ENCODE measurements at places on chromosomes 4 and X. TPM values are rescaled to one million over a fixed set of nuclear protein-coding genes. Genes with fewer than 3 reads are reported as not detected.

GRCh38 chrX:16488959-16489358, 161.0 kb upstream of the S100G start:
- DNase-seq: no peak

DNA sequence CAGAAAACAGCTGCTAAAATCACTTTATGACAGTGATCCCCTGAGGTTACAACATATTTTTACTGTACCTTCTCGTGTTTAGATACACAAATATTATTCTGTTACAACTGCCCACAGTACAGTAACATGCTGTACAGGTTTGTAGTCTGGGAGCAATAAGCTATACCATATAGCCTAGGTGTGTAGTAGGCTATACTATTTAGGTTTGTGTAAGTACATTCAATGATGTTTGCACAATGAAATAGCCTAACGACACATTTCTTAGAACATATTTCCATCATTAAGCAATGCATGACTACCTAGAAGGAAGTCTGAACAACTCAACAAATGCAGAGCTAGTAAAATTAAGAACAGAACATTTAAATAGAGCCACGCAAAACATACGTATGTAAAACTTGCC, 112.7 kb downstream of the ZAR1 start:
- no peak for DNase-seq

Gene TREX2
- polyA plus RNA-seq: not detected

Gene F8A3
- 6.5 TPM for polyA plus RNA-seq

DNA sequence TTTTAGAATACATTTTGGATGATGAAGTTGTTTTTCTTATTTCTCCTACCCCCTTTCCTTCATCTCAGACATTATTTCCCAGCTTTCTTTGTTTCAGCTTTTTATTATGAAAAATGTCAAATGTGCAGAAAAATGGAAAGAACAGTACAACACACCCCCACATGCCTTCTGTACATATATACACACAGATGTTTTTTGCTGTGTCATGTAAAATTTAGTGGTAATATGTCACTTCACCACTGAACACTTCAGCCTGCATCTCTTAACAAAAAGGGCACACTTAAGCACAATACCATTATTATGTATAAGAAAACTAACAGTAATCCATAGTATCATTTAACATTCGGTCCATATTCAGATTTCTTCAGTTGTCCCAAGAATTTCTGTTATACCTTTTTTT, 37.8 kb downstream of the OCRL start:
- no peak for DNase-seq

Gene CYBB
- polyA plus RNA-seq: 0.02 TPM

GRCh38 chr4:102153391-102153790, 191.9 kb downstream of the SLC39A8 start:
- no peak for DNase-seq

DNA sequence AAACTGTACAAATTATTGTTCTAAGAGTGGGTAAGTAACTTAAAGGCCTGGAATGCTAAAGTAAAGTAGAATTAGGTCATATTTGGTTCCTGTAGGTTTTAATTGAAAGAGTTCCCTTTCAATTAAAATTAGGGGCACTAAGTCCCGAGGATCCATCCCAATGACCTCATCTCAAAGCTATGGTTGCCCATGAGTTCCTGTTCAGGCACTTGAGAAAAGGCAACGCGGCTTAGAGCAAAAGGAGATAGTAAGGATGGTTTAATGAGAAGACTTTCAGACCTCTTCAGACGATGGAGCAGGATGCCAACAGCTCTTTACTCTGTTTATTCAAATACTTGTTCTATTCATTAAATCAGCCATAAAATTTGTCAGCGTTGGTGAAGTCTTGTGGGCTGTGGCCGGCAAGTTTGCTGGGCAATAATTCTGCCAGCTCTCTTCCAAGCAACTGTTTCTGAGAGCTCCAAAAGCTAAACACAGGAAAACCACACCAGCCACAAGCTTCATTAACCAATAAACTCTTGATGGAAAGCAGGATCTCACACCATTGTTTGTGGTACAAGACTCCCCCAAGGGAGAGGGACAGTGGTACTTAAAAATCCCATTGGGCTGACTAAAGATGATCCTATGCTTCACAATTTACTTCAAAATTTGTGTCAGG, 167.4 kb downstream of the COL4A6 start:
- no peak for DNase-seq

DNA sequence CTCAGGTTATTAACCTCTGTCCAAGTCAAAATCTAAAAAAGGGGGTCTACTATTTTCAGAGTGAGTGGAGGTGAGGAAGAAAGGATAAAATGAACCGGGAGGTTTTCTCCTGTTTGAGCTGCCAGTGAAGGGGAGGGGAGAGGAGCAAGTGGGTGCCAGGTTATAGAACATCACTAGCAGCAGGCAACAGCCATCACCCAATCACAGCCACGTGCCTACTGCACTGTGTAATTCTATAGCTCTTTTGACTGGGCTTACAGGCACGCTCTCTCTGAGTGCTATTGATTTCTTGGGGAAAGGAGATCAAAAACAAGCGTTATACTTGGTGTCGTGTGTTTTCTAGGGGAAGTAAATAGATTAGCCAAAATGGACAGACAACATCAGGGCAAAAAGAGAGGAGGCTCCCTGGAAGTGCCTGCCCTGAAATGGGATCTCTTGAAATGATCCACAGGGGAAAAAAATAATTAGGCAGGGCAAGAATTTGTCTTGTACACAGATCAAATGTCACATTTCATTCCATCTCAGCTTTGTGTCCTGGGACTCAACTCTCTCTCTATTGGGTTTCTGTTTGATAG, 300.5 kb upstream of the LCORL start:
- DNase-seq: no peak

DNA sequence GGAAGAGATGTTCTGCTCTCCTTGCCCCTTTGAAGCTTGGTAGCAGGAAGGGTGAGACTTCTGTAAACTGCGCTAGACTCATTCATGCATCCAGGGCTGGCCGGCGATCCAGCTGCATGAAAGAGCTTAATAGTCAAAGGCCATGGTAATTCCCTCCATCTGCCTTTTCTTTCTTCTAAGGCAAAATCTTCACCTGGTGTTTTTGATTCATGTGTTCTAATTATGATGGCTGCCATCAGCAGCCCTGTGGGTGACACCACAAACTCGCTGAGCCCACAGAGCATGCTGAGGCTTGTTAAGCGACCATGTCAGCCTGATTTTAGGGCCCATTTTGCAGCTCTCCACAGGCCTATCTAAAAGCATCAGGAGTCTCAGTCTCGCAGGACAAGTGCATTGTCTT, 450.1 kb upstream of the TENM3 start:
- DNase-seq: no peak

- DNase-seq: no peak
Observed at GRCh38 chrX:32533848-32534247, 677.5 kb downstream of the DMD start.

Gene RNF175
- polyA plus RNA-seq: not detected

GRCh38 chr4:135548711-135549110, 1347.1 kb upstream of the PABPC4L start:
- no peak for DNase-seq

Gene MAOB
- 0.52 TPM for polyA plus RNA-seq

DNA sequence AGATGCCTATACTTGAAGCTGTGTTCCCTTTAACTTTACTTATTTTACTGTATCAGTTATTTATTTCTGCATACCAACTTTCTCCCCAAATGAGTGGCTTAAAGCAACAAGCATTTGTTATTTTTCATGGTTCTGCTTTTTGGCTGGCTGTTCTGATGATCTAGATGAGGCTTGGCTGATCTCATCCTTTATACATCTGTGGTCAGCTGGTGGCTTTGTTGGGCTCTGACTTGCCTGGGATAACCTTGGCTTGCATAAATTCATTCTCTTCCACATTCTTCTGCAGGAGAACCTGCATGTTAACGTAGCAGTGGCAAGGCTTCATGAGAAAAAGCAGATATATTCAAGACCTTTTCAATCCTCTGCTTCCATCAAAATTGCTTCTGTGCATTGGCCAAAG, 1317.6 kb downstream of the ADGRL3 start:
- no peak for DNase-seq

DNA sequence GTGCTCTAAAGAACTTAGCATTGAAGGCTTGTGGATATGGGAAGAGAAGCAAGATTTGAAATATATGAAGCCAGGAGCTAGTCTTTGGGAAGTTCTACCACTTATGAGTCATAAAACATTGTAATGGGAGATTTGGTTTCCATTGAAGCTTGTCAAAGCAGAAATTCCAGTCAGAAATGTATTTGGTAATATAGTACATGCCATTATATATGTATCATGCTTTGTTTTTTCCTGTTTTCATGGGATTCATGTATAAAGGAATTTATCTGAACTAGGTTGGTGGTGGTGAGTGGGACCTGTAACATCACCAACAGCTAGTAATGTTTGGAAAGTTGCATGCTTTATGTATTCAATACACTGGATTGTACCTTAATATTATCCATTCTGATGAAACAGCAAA, 14.6 kb upstream of the DCAF8L2 start:
- no peak for DNase-seq

- DNase-seq: no peak
Observed at GRCh38 chr4:69497886-69498395, 2.2 kb upstream of the UGT2B4 start.

GRCh38 chr4:9971711-9972110, 49.6 kb downstream of the SLC2A9 start:
- no peak for DNase-seq

DNA sequence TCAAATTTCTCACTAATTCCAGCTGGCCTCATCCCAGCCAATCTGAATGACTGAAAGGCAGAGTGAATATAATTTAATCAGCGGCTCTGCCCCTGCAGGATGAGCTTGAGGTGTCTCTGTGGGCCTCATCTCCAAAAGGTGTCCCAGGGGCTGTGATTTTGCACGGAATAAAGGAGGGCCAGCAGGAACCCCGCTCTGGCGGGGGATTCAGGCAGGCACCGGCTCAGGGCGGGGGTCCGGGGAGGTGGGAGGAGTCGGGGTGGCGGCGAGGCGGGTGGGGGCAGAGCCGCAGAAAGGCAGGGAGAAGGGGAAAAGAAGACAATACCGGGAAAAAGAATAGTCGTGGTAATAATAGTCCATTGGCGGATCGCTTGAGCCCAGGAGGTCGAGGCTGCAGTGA, 16.0 kb upstream of the ERCC6L start:
- DNase-seq: no peak

Data from AG04450 (cell line).